Activated T-cell treated with anti-CD3 and anti-CD28 coated beads, Interleukin-2, amount 50 U/mL, for 72 hours (primary cell): ENCODE measurements at places on chromosomes 7 and 10. TPM values are rescaled to one million over a fixed set of nuclear protein-coding genes. Genes with fewer than 3 reads are reported as not detected.
A peak's percentile ranks its signal among the peaks of the same experiment; 100 is the strongest.

DNA sequence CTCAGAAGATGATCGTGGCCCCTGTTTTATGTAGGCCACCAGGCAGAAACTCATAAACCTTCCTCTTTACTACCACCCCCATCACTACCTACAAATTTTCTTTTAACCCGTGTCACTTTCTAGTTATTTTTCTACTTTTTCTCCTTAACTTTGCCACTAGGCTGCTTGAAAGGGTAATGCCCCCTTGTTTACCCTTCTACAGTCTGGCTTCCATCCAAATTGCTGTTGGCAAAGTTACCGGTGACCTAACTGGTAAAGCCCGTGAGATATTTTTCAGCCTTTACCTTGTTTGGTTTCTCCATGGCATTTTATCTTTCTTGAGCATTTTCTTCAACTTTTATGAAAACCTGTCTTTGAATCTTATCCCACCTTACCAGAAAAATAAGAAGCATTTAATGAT, 153.0 kb downstream of the WNT2 start:
- H3K27me3 ChIP-seq, result no peaks in the 10 kb centered on the region
- H3K4me1 ChIP-seq, result no peaks in the 10 kb centered on the region
- H3K4me3 ChIP-seq, result no peak overlapping the region
- DNase-seq, result no peak
- no peaks in the 10 kb centered on the region for H3K36me3 ChIP-seq

GRCh38 chr7:32357535-32358277, 132.5 kb downstream of the LSM5 start:
- H3K27ac ChIP-seq, result no peak overlapping the region
- no peaks in the 10 kb centered on the region for H3K4me1 ChIP-seq
- H3K4me3 ChIP-seq, result no peak overlapping the region
- DNase-seq, result no peak

DNA sequence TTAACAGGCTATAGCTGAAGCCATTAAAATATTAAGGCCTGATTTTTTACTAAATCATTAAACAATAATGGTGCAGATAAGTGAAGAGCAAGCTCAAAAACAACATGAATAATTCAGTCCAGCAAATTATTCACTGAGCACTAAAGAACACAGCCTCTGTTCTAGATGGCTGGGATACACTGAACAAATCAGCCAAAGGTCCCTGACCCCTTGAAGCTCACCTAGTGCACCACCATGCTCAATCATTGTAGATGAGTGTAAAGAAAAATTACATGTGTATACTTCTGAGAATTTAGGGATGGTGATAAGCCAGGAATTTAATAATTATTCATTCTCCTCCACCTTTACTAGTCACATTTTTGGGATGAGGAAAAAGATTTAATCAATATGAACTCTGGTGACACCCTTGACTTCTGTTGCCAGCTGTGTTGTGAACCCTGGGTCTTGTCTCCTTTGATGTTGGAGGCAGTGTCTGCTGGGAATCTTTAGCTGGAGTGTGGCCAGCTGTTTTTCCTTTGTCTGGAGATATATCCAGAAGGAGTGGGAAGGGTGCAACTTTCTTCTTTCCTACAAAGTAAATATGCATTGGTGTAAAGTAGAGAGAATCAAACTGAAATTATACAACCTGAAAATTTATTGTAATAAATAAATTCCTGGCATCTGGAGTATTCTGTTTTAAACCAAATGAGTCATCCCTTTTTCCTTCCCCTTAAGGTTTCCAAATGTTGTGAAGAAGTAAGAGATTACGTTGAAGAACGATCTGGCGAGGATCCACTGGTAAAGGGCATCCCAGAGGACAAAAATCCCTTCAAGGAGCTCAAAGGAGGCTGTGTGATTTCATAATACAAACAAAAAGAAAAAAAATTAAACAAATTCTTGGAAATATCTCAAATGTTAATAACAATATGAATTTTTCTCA, 4.0 kb downstream of the GNGT1 start:
- no peaks in the 10 kb centered on the region for H3K4me1 ChIP-seq
- no peak overlapping the region for H3K27ac ChIP-seq
- no peaks in the 10 kb centered on the region for H3K36me3 ChIP-seq
- H3K27me3 ChIP-seq, result peaks cover 6% of the 10 kb centered on the region
- no peak for DNase-seq

Gene NCF1
- total RNA-seq, result 1.8 TPM

DNA sequence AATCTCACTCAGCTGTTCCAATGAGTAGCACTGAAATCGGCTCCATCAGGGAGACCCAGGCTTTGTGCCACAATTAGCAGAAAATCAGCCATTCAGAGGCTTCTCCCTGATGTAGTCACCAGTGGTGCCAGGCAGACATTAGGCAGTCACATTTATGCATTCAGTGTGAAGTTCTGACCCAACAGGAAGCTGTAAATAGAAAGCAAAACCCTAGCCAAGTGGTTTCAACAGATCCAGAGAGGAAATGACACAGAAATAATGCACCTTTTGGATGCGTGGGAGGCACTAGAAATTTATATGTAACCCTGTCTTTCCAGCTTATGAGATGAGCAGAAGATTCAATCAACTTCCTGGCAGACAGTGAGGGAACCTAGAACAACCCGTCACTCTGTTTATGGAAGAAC, 186.4 kb downstream of the PDE1C start:
- H3K27ac ChIP-seq, result no peak overlapping the region
- no peak for DNase-seq
- peaks cover 3% of the 10 kb centered on the region for H3K36me3 ChIP-seq
- no peak overlapping the region for H3K4me3 ChIP-seq
- H3K27me3 ChIP-seq, result no peaks in the 10 kb centered on the region
- no peaks in the 10 kb centered on the region for H3K4me1 ChIP-seq

- H3K4me1 ChIP-seq, result no peaks in the 10 kb centered on the region
- no peak overlapping the region for H3K4me3 ChIP-seq
- DNase-seq, result no peak
These were observed 17.5 kb downstream of the HGF start for GRCh38 chr7:81752318-81752714.

DNA sequence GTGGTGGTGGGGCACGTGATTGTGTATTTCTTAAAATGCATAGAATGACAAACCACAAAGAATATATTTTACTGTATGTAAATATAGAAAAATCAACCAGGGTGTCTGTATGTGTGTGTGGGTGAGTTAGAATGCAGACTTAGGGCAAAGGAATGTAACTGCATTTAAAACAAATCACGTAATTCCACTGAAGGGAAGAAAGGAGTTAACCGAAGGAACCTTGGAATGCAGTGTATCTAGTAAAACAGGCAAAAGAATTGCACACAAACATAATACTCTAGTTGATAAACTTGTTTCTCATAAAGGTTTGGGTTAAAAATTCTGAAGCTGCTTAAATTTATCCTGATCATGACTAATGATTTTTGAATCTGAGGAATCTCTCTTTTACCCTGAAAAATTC, 134.9 kb downstream of the ADRA2A start:
- H3K36me3 ChIP-seq, result no peaks in the 10 kb centered on the region
- H3K27me3 ChIP-seq, result no peaks in the 10 kb centered on the region
- H3K4me3 ChIP-seq, result no peak overlapping the region
- H3K4me1 ChIP-seq, result no peaks in the 10 kb centered on the region
- no peak for DNase-seq

DNA sequence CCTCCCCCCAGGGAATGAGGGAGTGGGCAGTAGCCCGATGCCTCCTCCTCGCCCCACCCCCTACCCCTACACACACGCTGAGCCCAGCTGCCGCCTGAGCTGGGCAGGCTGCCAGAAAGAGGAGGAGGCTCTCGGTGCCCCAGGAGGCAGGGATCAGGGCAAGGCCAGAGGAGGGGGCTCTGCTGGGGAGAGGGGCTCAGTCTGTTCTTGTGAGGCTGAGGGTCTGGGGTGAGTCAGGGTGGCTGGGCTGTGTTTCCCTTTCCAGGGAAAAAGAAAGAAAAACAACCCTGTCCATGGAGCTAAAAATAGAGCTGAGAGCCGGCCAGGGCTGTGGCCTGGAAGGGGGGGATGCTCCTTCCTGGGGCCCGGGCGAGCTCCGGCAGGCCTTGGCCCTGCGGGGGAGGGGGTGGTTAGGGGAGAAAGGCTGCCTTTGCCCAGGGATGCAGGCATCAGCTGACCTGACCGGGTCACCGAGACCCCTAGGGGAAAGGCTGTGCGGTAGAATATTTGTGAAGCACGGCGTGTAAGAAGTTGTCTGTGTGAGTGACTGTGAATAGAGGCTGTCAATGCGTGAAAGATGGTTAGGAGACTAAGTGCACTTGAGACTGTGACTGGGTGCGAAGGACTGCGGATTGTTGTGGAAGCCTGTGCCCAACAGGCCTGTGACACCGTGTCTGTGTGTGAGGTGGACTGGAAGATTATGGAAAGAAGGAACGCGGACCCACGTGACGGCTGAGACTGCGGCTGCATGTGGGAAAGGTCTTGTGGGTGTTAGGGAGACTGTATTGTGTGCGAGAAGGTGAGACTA, 1.2 kb upstream of the LZTS2 start:
- H3K27me3 ChIP-seq, result no peaks in the 10 kb centered on the region
- no peaks in the 10 kb centered on the region for H3K36me3 ChIP-seq
- H3K27ac ChIP-seq, result peak overlapping the region; percentile 25
- peaks cover 26% of the 10 kb centered on the region for H3K4me1 ChIP-seq

GRCh38 chr7:111006691-111007090, 84.2 kb upstream of the LRRN3 start:
- no peak overlapping the region for H3K4me3 ChIP-seq
- no peak for DNase-seq
- peaks cover 28% of the 10 kb centered on the region for H3K4me1 ChIP-seq
- H3K27me3 ChIP-seq, result no peaks in the 10 kb centered on the region

- no peak for DNase-seq
- no peaks in the 10 kb centered on the region for H3K27me3 ChIP-seq
- no peaks in the 10 kb centered on the region for H3K36me3 ChIP-seq
- no peak overlapping the region for H3K4me3 ChIP-seq
These were observed 534.0 kb upstream of the ANKRD30A start for GRCh38 chr10:36591436-36591835.

Gene SYNPO2L
- total RNA-seq, result not detected

- peak overlapping the region; percentile 84 for H3K4me3 ChIP-seq
- peaks cover 44% of the 10 kb centered on the region for H3K4me1 ChIP-seq
- DNase-seq, result peak; percentile 5
- H3K27me3 ChIP-seq, result no peaks in the 10 kb centered on the region
- H3K27ac ChIP-seq, result peak overlapping the region; percentile 67
- H3K36me3 ChIP-seq, result no peaks in the 10 kb centered on the region
These were observed 1.5 kb downstream of the PTPN12 start for GRCh38 chr7:77538281-77539212.

Gene ANXA8
- total RNA-seq, result not detected

Gene SKIDA1
- total RNA-seq, result 0.41 TPM

DNA sequence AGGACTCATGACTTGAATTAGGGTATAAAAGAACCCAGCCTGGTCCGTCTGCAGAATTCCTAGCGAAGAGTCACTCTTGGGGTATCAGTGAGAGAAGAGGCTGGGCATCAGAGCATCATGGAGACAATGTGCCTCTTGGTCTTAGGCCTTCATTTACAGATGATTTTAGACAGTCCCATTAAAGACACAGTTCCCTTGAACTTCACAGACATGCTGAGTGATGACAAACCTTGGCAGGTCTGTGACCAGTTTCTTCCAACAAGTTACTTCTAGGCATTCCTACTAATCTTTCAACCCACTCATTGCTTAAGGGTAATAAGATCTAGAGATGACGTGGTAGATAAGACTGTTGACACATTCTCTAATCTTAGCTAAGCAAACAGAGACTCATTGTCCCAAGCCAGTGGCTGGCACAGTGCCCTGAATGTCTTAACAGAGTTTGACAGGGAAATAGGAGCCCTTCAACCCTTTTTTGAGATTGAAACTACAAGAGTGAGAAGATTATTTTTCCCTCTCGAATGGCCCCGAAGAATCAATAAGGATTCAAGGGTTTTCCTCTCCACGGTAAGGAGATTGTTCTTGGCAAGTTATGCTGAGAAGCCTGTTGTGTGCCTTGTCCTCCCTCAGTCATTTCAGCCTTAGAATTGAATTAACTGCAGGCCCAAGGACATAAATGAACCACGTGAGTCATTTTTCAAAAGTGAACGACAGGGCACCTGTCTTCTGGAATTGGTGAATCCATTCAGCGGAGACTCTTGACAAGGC, 281.1 kb downstream of the CCDC3 start:
- peaks cover 51% of the 10 kb centered on the region for H3K4me1 ChIP-seq
- DNase-seq, result peak; percentile 66
- peaks cover 6% of the 10 kb centered on the region for H3K36me3 ChIP-seq
- H3K27ac ChIP-seq, result peak overlapping the region; percentile 20
- no peak overlapping the region for H3K4me3 ChIP-seq
- no peaks in the 10 kb centered on the region for H3K27me3 ChIP-seq

Gene ELN
- total RNA-seq, result not detected

- no peaks in the 10 kb centered on the region for H3K36me3 ChIP-seq
- DNase-seq, result no peak
- H3K27ac ChIP-seq, result no peak overlapping the region
- H3K4me1 ChIP-seq, result no peaks in the 10 kb centered on the region
- H3K4me3 ChIP-seq, result no peak overlapping the region
These were observed 110.8 kb downstream of the HIBADH start for GRCh38 chr7:27551803-27552400.

- no peaks in the 10 kb centered on the region for H3K27me3 ChIP-seq
- no peak overlapping the region for H3K27ac ChIP-seq
- no peak for DNase-seq
- H3K4me3 ChIP-seq, result no peak overlapping the region
- H3K36me3 ChIP-seq, result no peaks in the 10 kb centered on the region
These were observed 49.8 kb downstream of the SPOCK2 start for GRCh38 chr10:72038458-72039001.

GRCh38 chr7:76505168-76506080, 4.9 kb upstream of the UPK3B start:
- H3K27me3 ChIP-seq, result no peaks in the 10 kb centered on the region
- H3K4me3 ChIP-seq, result no peak overlapping the region
- H3K4me1 ChIP-seq, result no peaks in the 10 kb centered on the region
- no peak overlapping the region for H3K27ac ChIP-seq
- peaks cover 2% of the 10 kb centered on the region for H3K36me3 ChIP-seq

- no peaks in the 10 kb centered on the region for H3K27me3 ChIP-seq
- peaks cover 22% of the 10 kb centered on the region for H3K36me3 ChIP-seq
These were observed 518 bp downstream of the WAPL start for GRCh38 chr10:86520871-86521677.

DNA sequence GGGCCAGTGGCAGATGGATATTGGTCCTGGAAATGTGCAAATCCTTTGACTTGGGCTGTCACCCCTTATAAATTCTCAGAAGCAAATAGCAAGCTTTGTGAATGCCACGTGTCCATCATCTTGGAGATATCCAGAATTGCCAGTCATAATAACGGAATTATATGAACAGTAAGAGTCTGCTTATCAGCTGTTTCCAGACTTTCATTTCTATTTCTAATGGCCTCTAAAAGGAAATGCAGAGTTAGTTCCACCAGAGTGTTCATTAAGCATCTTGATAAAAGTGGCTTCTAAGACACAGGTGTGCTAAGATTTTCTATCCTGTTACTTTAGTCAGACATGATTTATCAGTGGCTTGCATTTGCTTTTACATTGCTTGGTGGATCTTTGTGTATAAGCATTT, 87.4 kb downstream of the RAMP3 start:
- H3K36me3 ChIP-seq, result peaks cover 5% of the 10 kb centered on the region
- H3K4me3 ChIP-seq, result no peak overlapping the region
- no peak overlapping the region for H3K27ac ChIP-seq

- no peak overlapping the region for H3K4me3 ChIP-seq
- peaks cover 2% of the 10 kb centered on the region for H3K27me3 ChIP-seq
- H3K36me3 ChIP-seq, result no peaks in the 10 kb centered on the region
- H3K27ac ChIP-seq, result no peak overlapping the region
- peak; percentile 5 for DNase-seq
- peaks cover 15% of the 10 kb centered on the region for H3K4me1 ChIP-seq
These were observed 82.4 kb upstream of the NME8 start for GRCh38 chr7:37765872-37766525.
